ENCODE measurements at places on chromosomes 11 and 22. TPM values are rescaled to one million over a fixed set of nuclear protein-coding genes. Genes with fewer than 3 reads are reported as not detected.

DNA sequence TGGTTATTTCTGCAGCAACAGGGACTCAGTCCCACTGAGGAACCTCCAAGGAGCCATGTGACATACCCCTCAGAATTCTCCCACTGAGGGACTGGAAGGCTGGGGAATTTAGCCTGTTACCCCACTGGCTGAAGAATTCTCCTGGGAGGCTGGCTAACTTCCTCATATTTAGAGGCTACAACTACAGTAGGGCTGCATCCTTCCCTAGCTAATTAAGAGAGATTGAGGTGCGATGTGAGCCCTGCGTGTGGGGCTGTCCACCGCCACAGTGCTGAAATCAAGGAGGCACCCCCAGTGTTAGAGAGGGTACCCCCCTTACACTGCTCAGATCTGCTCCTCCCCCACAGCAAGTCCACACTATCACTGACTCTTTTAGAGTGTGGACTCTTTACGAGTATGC, 21.1 kb downstream of the EIF3F start:
- no peak for ATAC-seq

The CYTH4 gene
- total RNA-seq = 1.6 TPM

GRCh38 chr11:113675565-113675964, 30.5 kb downstream of the TMPRSS5 start:
- no peak for ATAC-seq

The SORL1 gene
- 14.3 TPM for total RNA-seq

The CEND1 gene
- total RNA-seq = not detected

DNA sequence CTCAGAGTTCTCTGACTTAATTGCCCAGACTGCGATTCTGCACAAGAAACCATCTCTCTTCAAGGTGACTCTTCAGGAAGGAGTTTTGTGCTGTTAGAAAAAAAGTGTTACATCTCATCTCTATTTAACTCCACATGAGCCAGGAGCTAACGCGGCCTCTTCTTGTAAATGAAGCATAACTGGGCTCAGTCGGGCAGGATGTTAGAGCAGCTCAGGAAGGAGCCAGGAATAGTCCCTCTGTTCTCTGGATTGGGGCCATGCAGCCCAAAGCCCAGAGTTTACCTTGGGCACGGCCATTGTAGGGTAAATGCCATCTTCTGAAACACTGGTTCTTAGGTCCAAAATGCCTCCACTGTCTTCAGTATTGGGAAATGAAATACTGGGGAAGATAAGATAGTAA, 760.6 kb downstream of the OPCML start:
- no peak for ATAC-seq

- no peak for ATAC-seq
These were observed 271.7 kb downstream of the BUD13 start for GRCh38 chr11:116500947-116501602.

Measured in esophagus mucosa (tissue), 1 donor.